ENCODE measurements at places on chromosomes 3 and 15. TPM values are rescaled to one million over a fixed set of nuclear protein-coding genes. Genes with fewer than 3 reads are reported as not detected.

The CKMT1A gene
- total RNA-seq = not detected

The RUBCN gene
- 122 TPM for total RNA-seq

The AGBL1 gene
- 1.2 TPM for total RNA-seq

The FBXW12 gene
- total RNA-seq = not detected

The PEX5L gene
- 36.5 TPM for total RNA-seq

The SLC24A5 gene
- 0.20 TPM for total RNA-seq

The CATSPER2 gene
- 18.6 TPM for total RNA-seq

The PCBP4 gene
- total RNA-seq = 1,106 TPM

The PRRT3 gene
- total RNA-seq = 2.7 TPM

The LSAMP gene
- total RNA-seq = 3.6 TPM

The CEP19 gene
- 3.3 TPM for total RNA-seq

The ADAMTS7 gene
- total RNA-seq = 17.7 TPM
